ENCODE measurements at places on chromosomes 13 and 19.
A peak's percentile ranks its signal among the peaks of the same experiment; 100 is the strongest.

DNA sequence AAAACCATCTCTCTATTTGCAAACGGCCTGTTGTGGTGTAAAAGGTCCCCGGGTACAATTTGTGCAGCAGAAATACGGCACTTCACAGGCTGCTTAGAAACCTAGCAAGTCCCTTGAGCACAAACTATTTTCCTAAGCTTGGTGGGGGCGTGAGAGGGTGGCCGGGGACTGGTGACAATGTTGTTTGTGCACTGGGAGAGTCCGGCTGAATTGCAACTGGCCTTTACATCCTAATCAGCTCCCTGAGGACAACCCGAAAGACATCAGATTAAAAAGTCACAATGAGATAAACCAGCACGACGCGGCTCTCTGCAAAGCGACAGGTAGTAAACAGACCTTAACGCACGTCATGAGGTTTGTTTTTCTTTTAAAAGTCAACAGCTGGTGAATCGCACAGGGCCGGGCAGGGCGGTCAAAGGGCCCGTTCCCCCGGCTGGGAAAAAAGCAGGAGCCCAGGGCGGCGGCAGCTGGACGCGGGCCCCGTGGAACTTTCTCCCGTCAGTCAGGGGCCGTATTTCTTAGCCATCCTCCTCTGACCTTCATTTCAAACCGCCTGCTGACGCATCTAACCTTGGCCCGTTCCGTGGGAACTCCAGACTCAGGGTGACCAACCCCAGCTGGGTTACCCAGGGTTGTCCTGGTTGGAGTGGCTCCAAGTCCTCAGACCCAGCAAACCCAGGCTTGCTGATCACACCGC is 112.3 kb downstream of the GADD45B start:
- H3K27me3 ChIP-seq, result no peaks in the 10 kb centered on the region
- no peak overlapping the region for H3K4me3 ChIP-seq
- no peak for DNase-seq
- no peak overlapping the region for H3K27ac ChIP-seq
- no peaks in the 10 kb centered on the region for H3K36me3 ChIP-seq

DNA sequence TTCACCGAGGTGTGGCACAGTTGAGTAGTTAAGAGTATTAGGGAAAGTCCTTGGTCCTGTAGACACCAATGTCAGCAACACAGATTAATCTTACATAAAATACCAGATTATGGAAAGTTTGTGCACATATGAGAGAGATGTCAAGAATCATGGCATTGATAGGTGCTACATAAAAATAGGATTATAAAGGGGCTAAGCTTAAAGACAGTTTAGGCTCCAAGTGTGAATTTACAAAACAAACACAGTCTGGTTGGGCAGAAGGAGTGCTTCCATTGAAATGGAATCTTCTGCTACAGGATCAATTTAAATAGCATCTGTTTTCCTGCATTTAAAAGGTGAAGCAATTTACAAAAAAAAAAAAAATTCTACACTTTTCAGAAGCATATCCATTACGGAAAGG is 292.9 kb downstream of the DNAJC15 start:
- no peak overlapping the region for H3K27ac ChIP-seq
- no peaks in the 10 kb centered on the region for H3K27me3 ChIP-seq
- DNase-seq, result no peak

GRCh38 chr13:53152057-53152421 is 123.4 kb downstream of the OLFM4 start:
- H3K36me3 ChIP-seq, result no peaks in the 10 kb centered on the region
- no peak overlapping the region for H3K4me3 ChIP-seq
- peaks cover 14% of the 10 kb centered on the region for H3K4me1 ChIP-seq
- DNase-seq, result no peak
- peak overlapping the region; percentile 35 for H3K27ac ChIP-seq

GRCh38 chr13:30805603-30806011 is 70.3 kb downstream of the ALOX5AP start:
- no peaks in the 10 kb centered on the region for H3K4me1 ChIP-seq
- H3K4me3 ChIP-seq, result no peak overlapping the region
- no peaks in the 10 kb centered on the region for H3K27me3 ChIP-seq
- DNase-seq, result no peak
- H3K36me3 ChIP-seq, result no peaks in the 10 kb centered on the region
- no peak overlapping the region for H3K27ac ChIP-seq

DNA sequence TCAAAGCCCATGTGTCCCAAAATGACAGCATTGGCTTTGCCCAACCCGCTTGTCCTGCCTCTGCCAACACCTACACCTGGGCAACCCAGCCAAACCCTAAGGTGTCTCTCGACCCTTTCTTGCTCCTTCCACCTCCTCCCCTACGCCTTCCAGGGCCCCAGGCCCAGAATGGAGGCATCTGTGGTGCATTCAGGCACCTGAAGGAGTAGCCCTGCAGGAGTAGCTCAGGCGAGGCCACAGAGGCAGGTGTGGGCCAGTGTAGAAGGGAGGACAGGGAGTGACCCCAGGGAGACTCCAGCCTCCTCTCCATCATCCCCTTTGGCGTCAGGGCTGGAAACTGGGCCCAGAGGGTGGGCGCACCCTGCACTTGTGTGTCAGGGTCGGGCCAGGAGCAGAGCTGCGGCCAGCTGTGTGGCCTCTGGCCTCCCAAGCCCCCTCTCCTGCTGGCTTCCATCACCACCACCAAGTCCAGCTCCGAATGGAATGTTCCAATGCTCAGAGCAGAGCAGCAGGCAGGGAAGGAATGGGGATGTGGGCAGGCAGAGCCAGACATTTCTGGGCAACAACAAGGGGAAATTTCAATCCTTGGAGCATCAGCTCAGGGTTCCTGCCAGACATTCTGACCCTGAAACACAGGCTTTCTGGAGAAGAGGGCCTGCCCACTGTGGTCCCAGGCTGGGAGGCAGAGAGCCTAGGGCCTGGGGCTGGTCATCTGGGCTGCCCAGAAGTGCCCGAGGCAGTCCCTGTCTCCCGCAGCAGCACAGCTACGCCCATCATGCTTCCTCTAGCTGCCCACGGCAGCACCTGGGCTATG is 16.4 kb downstream of the PLEKHF1 start:
- H3K36me3 ChIP-seq, result no peaks in the 10 kb centered on the region
- DNase-seq, result no peak
- no peaks in the 10 kb centered on the region for H3K4me1 ChIP-seq
- H3K4me3 ChIP-seq, result no peak overlapping the region
- no peak overlapping the region for H3K27ac ChIP-seq

DNA sequence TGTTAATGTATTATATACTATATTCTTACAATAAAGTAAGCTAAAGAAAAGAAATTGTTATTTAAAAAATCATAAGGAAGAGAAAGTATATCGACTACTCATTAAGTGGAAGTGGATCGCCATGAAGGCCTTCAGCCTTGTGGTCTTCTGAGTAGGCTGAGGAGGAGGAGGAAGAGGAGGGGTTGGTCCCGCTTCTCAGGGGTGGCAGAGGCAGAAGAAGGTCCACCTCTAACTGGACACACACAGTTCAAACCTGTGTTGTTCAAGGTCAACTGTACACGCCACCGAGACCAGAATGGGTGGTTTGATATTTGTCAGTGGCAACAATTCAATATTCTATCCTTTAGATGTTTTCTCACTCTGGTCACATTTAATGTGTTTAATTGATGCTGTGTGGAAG is 67.2 kb downstream of the ALOX5AP start:
- no peaks in the 10 kb centered on the region for H3K4me1 ChIP-seq
- H3K36me3 ChIP-seq, result no peaks in the 10 kb centered on the region
- H3K27me3 ChIP-seq, result no peaks in the 10 kb centered on the region
- H3K4me3 ChIP-seq, result no peak overlapping the region
- no peak for DNase-seq

DNA sequence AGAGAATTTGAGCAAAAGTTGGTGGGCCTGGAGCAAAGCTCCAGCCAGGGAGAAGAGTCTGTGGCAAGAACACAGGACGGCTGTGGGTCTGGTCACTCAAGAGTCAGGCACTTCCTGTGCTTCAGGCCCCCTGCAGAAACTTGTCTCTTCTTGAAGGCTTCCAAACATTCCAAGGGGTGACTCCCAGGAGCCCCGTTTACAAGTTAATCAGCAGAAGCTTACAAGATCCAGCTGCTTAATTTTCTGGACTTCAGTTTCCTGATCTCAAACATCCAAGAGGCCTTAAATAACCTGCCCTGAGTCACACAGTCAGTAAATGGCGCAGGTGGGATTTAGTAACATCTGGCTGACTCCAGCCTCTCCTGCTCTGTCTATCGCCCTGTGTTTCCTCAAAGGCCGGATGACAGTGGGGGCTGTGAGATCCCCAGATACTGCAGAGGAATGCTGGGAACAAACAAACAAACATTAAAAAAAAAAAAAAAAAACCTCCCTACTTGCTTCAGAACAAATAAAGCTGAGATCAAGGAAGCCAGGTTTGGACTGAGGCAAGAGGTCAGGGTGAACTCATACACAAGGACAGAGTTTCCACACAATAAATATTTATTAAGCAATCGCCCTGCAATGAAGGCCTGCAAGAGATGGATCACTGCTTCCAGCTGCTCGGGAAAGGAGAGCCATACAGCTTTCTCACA is 175.4 kb upstream of the RFC3 start:
- DNase-seq, result no peak
- no peaks in the 10 kb centered on the region for H3K4me1 ChIP-seq
- no peak overlapping the region for H3K4me3 ChIP-seq
- H3K27ac ChIP-seq, result no peak overlapping the region
- no peaks in the 10 kb centered on the region for H3K36me3 ChIP-seq

GRCh38 chr13:97100821-97101220 is 106.5 kb upstream of the OXGR1 start:
- no peak overlapping the region for H3K27ac ChIP-seq
- H3K4me3 ChIP-seq, result no peak overlapping the region
- peak; percentile 55 for DNase-seq
- no peaks in the 10 kb centered on the region for H3K27me3 ChIP-seq

GRCh38 chr19:35993923-35994598 is 927 bp upstream of the SDHAF1 start:
- no peak for DNase-seq
- no peaks in the 10 kb centered on the region for H3K27me3 ChIP-seq
- H3K27ac ChIP-seq, result no peak overlapping the region
- peaks cover 9% of the 10 kb centered on the region for H3K4me1 ChIP-seq
- H3K4me3 ChIP-seq, result no peak overlapping the region

DNA sequence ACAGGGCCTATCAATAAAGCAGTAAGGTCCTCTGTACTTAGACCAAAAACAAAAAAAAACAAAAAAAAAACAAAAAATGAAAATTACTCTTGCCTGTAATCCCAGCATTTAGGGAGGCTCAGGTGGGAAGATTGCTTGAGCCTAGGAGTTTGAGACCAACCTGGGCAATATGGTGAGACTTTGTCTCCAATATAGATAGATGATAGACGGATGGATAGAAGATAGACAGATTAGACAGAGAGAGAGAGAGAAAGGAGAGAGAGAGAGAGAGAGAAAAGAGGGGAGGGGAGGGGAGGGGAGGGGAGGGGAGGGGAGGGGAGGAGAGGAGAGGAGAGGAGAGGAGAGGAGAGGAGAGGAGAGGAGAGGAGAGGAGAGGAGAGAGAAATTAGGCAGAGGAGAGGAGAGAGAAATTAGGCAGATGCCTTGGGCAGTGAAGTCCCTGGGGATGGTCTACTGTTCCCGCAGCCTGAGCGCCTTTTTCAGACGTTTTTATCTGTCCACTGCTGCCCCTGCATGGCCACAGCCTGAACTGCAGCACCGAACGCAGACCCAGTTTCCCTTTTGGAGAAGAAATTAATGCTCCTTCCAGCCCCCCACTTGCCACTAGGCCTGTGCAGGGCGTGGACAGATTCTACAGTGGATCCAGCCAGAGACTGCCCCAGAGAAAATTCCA is 9.8 kb upstream of the ZNF627 start:
- H3K36me3 ChIP-seq, result no peaks in the 10 kb centered on the region
- DNase-seq, result peak; percentile 67
- H3K27me3 ChIP-seq, result peaks cover 4% of the 10 kb centered on the region
- peak overlapping the region; percentile 7 for H3K4me3 ChIP-seq
- H3K27ac ChIP-seq, result no peak overlapping the region
- H3K4me1 ChIP-seq, result no peaks in the 10 kb centered on the region

DNA sequence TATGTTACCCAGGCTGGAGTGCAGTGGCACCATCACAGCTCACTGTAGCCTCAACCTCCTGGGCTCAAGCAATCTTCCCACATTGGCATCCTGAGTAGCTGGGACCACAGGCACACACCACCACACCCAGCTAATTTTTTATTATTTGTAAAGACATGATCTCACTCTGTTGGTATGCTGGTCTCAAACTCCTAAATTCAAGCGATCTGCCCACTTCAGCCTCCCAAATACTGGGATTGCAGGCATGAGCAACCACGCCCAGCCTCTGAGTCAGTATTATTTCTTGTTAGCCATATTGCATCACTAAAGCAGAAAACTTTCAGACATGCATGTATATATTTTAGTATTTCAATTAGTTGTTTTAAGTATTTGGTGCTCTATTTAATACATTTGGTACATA is 376.4 kb downstream of the GPC6 start:
- H3K4me3 ChIP-seq, result no peak overlapping the region
- H3K27me3 ChIP-seq, result no peaks in the 10 kb centered on the region
- H3K4me1 ChIP-seq, result no peaks in the 10 kb centered on the region
- no peaks in the 10 kb centered on the region for H3K36me3 ChIP-seq
- no peak overlapping the region for H3K27ac ChIP-seq

DNA sequence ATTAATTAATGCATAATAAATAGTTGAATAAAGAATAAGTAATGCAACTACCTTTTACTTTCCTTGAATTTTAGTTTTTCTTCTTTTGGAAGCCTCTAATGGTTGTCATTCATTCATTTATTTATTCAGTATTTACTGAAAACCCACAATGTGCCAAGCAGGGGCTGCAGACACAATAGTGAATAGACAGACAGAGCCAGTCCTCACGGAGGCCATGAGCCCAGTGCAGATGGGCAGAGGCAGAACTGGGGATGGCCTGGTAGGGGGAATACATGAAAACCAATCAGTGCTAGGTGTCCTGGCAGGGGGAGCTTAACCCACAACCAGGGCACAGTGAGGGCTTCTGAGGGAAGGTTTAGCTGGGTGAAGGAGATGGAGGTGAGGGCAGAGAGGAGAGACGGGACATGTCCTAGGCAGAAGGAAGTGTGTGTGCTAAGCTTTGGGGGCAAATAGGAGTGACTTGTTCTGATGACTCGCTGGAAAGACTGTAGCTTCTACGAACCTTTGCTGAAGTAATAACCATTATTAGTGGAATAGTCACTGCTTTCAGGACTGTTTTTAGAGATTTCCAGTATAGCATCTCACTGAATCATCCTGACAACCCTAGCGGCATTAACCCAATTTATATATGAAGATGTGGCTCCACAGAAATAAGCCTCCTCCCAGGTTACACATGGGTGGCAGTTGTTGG is 55.9 kb downstream of the ERCC5 start:
- no peaks in the 10 kb centered on the region for H3K27me3 ChIP-seq
- no peaks in the 10 kb centered on the region for H3K4me1 ChIP-seq
- H3K27ac ChIP-seq, result no peak overlapping the region
- DNase-seq, result no peak

- H3K4me1 ChIP-seq, result peaks cover 8% of the 10 kb centered on the region
- H3K36me3 ChIP-seq, result no peaks in the 10 kb centered on the region
- 0 out of 2 replicates have a peak, but pooled peaks cover 8% of the 10 kb centered on the region for H3K27me3 ChIP-seq
- peak; percentile 74 for DNase-seq
Observed at GRCh38 chr19:18112989-18113478, 15.5 kb downstream of the MAST3 start.

GRCh38 chr13:45870232-45870631 is 18.7 kb upstream of the SIAH3 start:
- no peak overlapping the region for H3K27ac ChIP-seq
- no peaks in the 10 kb centered on the region for H3K36me3 ChIP-seq
- no peaks in the 10 kb centered on the region for H3K27me3 ChIP-seq
- DNase-seq, result no peak
- no peaks in the 10 kb centered on the region for H3K4me1 ChIP-seq
